Fibroblast of skin of right biceps (primary cell): ENCODE measurements at places on chromosomes 16 and 17.
A peak's percentile ranks its signal among the peaks of the same experiment; 100 is the strongest.

- DNase-seq = no peak
These were observed 119.1 kb downstream of the KCNJ12 start for GRCh38 chr17:21495281-21495680.

DNA sequence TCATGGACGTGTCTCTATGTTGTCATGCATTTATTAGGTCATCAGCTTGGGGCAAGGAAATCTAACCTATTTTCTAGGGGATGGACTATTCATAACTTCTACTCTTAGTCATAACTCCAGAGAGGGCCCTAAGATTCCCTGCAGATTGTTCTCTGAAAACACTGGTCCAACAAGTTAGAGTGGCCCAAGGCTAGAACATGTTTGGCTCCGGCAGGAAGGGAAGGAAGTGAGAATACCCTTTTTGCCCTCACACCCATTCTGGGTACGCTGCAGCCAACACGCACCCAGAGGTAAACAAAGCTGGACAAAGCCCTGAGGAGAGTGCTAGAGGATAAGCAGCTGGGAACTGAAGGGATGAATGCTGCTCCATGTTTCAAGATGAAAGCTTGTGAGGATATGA lies 9.9 kb downstream of the C16orf86 start:
- DNase-seq = no peak

- no peak for DNase-seq
These were observed 27.8 kb downstream of the CCL4 start for GRCh38 chr17:36131421-36131820.

DNA sequence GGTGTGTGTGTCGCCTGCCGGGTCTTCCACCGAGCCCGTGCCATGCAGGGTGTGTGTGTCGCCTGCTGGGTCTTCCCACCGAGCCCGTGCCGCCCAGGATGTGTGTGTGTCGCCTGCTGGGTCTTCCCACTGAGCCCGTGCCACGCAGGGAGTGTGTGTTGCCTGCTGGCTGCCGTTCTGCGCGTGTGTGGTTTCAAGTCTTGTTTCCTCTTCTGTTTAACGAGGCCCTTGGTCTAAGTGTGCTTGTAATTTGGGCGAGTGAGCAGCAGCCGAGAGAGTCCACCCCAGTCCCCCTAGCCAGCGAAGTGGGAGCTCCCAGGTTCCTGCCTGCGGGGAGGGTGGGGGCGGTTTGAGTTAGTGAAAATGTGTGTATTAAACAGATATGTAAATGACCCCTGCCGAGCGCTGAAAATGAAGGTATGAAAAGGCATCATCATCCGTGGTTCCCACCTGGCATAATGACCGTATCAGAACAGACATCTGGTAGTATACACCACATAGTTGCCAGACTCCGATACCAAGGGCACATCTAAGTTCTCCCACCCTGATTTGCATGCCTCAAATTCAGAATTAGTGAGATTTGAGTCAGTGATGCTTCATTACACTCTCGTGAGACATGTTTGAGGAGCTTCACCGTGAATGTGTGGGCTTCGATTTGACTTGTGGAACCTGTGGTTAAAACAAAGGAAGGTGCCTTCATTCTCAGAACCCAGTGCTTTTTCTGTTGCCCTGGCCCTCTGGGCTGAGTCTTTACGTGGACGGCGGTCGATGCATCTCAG lies 114.5 kb upstream of the CHMP6 start:
- DNase-seq = no peak

DNA sequence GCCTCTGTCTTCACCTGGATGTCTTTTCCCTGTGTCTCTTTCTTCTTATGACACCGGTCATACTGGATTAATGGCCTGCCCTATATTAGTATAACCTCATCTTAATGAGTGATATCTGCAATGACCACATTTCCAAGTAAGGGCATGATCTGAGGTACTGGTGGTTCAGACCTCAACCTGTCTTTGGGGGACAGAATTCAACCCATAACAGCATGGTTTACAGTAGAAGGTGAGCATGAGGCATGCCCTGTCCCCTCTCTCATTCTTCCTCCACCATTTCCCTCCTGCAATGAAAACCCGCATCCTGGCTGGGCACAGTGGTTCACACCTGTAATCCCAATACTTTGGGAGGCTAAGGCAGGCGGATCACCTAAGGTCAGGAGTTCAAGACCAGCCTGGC lies 2.8 kb upstream of the RAB37 start:
- no peak for DNase-seq

- DNase-seq = peak; percentile 85
These were observed 114.1 kb downstream of the PITPNC1 start for GRCh38 chr17:67491009-67491680.
